T-cell (primary cell): ENCODE measurements at places on chromosomes 16 and 17. TPM values are rescaled to one million over a fixed set of nuclear protein-coding genes. Genes with fewer than 3 reads are reported as not detected.

DNA sequence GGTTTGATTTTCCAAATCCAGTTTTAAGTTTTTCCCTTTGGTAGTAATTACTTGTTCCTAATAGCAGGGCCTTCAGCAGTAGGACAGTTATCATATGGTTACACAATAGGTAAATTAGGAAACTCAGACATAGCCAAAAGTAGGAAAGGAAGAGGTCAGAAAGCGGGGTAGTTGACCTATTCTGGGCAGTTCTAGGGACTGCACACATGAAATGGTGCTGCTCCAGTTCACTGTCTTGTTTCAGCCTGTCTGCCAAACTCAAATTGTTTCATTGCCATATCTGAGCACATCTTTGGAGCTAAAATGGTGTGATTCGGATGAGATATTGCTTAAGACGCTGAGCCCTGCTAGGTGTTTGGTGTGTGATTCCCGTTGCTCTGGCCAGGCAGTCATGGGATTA lies 56.7 kb downstream of the TANGO6 start:
- no peak for DNase-seq

GRCh38 chr17:65117384-65118035 lies 19.7 kb upstream of the RGS9 start:
- no peak for DNase-seq

- no peak for DNase-seq
Measured at GRCh38 chr16:89944773-89945172, 3.8 kb upstream of the DEF8 start.

- DNase-seq, result no peak
Measured at GRCh38 chr16:35585411-35585810, 2126.0 kb downstream of the TP53TG3F start.

- no peak for DNase-seq
Measured at GRCh38 chr16:11423315-11424117, 78.3 kb downstream of the RMI2 start.

DOC2B gene
- 0.16 TPM for total RNA-seq

LRRC3C gene
- total RNA-seq, result not detected
